Naive thymus-derived CD8-positive, alpha-beta T cell (primary cell): ENCODE measurements at places on chromosomes 6 and 20. TPM values are rescaled to one million over a fixed set of nuclear protein-coding genes. Genes with fewer than 3 reads are reported as not detected.

COL12A1 gene
- not detected for total RNA-seq

SLC22A1 gene
- 2.3 TPM for total RNA-seq

DNA sequence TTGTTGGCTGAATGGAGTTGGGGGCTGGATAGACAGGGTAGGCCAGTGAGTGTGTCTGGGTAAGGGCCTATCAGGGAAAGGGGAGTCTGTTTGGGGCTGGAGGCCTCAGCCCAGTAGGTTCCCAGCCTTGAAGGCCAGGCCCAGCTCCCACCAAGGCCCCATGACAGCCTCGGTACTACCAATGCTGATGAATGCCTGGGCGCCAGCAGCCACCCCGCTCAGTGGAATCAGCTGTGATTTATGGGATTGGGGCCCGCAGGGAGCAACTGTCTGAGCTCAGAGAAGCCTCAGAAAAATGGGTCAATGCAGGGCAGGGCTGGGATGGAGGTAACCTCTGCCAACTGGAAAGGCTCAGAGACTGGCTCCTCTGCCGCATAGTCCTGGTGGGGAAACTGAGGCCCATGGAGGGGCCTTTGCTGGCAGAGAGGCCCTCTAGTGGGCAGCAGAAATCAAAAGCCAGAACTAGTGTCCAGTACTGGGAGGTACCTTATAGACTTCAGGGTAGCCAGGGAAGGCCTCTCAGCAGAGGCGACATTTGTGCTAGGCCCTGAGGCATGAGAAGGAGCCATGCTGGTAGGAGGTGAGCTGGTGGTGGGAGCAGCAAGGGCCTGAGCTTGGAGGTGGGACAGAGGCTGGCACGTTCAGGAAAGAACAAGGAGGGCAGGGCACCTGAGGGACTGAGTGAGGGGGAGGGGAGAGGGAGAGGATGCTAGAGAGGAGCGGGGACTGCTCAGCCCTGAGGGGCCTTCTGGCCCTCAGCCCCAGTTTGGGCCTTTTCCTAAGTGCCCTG lies 36.4 kb downstream of the DLGAP4 start:
- H3K27ac ChIP-seq = no peak overlapping the region
- peaks cover 16% of the 10 kb centered on the region for H3K27me3 ChIP-seq
- no peak overlapping the region for H3K4me3 ChIP-seq
- DNase-seq = no peak

DNA sequence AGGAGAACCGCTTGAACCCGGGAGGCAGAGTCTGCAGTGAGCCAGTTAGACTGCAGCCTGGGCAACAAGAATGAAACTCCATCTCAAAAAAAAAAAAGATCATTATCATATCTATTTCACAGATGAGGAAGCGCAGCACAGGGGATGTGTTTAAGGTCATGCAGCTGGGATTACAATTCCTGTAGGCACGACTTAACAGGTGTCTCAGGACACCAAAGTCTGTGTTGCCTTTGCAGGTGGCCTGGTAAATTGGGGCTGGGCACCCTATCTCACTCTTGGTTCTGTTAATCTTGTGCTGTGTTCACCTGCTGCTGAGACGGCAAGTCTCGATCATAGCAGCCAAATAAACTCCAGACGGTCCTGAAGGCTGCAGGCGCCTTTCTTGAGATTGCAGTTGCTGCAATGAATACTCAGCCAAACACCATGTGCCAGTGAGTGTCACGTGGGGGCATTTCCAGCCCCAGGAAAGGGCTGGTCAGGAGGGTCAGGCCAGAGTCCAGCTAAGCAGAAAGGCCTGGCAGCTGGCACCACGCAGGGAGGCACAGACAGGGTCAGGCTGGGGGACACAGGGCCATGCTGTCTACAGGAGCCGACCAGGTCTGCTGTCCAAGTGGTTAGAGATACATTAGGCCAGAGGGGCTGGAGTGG lies 55.8 kb downstream of the FGD2 start:
- no peak overlapping the region for H3K27ac ChIP-seq
- H3K4me1 ChIP-seq = no peaks in the 10 kb centered on the region
- DNase-seq = no peak
- no peaks in the 10 kb centered on the region for H3K27me3 ChIP-seq

RNF182 gene
- total RNA-seq = not detected

- H3K4me3 ChIP-seq = no peak overlapping the region
- H3K36me3 ChIP-seq = no peaks in the 10 kb centered on the region
- no peak overlapping the region for H3K27ac ChIP-seq
- no peaks in the 10 kb centered on the region for H3K4me1 ChIP-seq
- peaks cover 2% of the 10 kb centered on the region for H3K27me3 ChIP-seq
- no peak for DNase-seq
These were observed 125.7 kb downstream of the CRYBG1 start for GRCh38 chr6:106486236-106486635.

IFT52 gene
- 18.6 TPM for total RNA-seq

DNA sequence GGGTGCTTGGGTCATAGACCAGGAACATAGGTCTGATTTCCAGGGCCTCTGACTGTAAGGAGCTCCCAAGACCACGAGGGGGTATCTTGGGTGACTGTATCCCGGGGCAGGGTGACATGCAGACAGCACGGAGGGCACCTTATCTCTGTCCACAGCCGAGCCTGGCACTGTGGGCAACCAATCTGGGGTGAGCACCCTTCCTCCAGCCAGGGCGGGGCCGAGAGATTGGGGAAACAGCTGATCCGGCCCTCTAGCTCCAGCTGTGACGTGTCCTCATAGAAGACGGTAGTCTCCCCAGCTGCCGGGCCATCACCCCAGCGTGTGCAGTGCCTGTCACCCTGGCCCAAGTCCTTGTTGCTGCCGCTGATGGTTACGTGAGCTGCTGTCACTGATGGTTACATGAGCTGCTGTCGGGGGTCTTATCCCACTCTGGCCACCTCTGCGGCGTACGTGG lies 139.6 kb upstream of the RNF24 start:
- H3K4me3 ChIP-seq = no peak overlapping the region
- no peaks in the 10 kb centered on the region for H3K36me3 ChIP-seq
- peaks cover 27% of the 10 kb centered on the region for H3K27me3 ChIP-seq
- no peak for DNase-seq
- peaks cover 6% of the 10 kb centered on the region for H3K4me1 ChIP-seq
- no peak overlapping the region for H3K27ac ChIP-seq

- no peaks in the 10 kb centered on the region for H3K36me3 ChIP-seq
- H3K27me3 ChIP-seq = peaks cover 23% of the 10 kb centered on the region
- no peak overlapping the region for H3K27ac ChIP-seq
- DNase-seq = no peak
- H3K4me1 ChIP-seq = no peaks in the 10 kb centered on the region
These were observed 91.0 kb downstream of the EYA2 start for GRCh38 chr20:46985671-46986070.

- H3K27ac ChIP-seq = no peak overlapping the region
- peaks cover 12% of the 10 kb centered on the region for H3K4me1 ChIP-seq
- peaks cover 78% of the 10 kb centered on the region for H3K36me3 ChIP-seq
These were observed 72.4 kb upstream of the SYNJ2 start for GRCh38 chr6:157909282-157909664.

ZNF311 gene
- 0.49 TPM for total RNA-seq

- no peak for DNase-seq
- H3K36me3 ChIP-seq = no peaks in the 10 kb centered on the region
- H3K27ac ChIP-seq = no peak overlapping the region
- H3K4me3 ChIP-seq = no peak overlapping the region
- H3K27me3 ChIP-seq = peaks cover 54% of the 10 kb centered on the region
These were observed 3.6 kb downstream of the BEND6 start for GRCh38 chr6:56958481-56958880.

ME1 gene
- total RNA-seq = 0.11 TPM

GRCh38 chr20:10171864-10172751 lies 46.5 kb upstream of the SNAP25 start:
- peaks cover 18% of the 10 kb centered on the region for H3K36me3 ChIP-seq
- H3K4me1 ChIP-seq = peaks cover 7% of the 10 kb centered on the region
- H3K27me3 ChIP-seq = peaks cover 56% of the 10 kb centered on the region

DNA sequence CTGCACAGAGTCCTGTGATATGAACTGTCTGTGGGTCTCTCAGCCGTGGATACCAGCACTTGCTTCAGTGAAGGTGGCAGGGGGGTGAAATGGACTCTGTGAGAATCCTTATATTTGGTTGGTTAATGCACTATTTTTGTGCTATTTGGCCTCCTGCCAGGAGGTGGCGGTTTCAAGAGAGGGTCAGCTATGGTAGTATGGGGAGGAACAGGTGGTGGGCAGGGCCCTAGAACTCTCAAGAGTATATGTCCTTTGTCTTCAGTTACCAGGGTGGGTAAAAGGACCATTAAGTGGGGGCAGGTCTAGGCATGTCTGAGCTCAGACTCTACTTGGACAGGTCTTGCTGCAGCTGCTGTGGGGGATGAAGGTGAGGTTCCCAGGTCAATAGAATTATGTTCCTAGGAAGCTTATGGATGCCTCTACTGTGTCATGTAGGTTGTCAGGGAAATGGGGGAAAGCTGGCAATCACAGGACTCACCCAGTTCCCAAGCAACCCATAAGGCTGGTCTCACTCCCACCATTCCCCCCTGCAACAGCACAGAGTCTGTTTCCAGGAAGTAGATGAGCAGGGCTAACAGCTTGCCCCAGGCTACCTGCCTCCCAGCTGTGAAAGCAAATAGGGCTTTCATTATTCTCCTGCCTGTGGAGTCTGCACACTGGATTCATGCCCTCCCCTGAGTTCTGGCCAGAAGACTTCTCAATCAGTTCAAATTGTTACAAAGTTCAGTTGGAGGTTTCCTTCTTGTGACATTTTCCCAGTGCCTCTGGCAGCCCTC lies 56.8 kb upstream of the PHIP start:
- DNase-seq = no peak
- peaks cover 19% of the 10 kb centered on the region for H3K27me3 ChIP-seq
- no peaks in the 10 kb centered on the region for H3K4me1 ChIP-seq
- no peak overlapping the region for H3K4me3 ChIP-seq
- no peaks in the 10 kb centered on the region for H3K36me3 ChIP-seq
- no peak overlapping the region for H3K27ac ChIP-seq

GRCh38 chr6:21371676-21372171 lies 221.8 kb upstream of the SOX4 start:
- no peak overlapping the region for H3K27ac ChIP-seq
- H3K4me1 ChIP-seq = no peaks in the 10 kb centered on the region
- H3K27me3 ChIP-seq = no peaks in the 10 kb centered on the region
- H3K36me3 ChIP-seq = no peaks in the 10 kb centered on the region
- no peak for DNase-seq

- DNase-seq = no peak
- no peaks in the 10 kb centered on the region for H3K4me1 ChIP-seq
- H3K4me3 ChIP-seq = no peak overlapping the region
- no peak overlapping the region for H3K27ac ChIP-seq
- H3K27me3 ChIP-seq = peaks cover 9% of the 10 kb centered on the region
These were observed 313.0 kb upstream of the CDYL start for GRCh38 chr6:4463236-4463635.

DNA sequence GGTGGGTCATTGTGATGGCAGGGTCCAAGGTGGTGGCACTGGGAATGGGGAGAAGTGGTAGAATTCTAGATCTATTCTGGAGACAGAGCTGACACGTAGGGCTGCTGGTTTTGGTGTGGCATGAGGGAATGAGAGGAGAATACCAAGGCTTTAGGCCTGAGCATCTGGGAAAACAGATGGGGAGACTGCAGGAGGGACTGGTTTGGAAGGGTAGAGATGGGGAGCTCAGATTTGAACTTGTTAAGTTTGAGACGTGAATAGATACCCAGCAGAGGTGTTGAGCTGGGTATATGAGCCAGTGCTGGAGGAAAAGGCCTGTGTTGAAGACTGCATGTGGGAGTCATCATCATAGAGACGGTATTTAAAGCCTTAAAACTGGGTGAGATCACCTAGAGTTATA lies 17.5 kb downstream of the TRMT6 start:
- H3K27me3 ChIP-seq = peaks cover 11% of the 10 kb centered on the region
- no peak overlapping the region for H3K27ac ChIP-seq
- no peaks in the 10 kb centered on the region for H3K36me3 ChIP-seq
- no peak for DNase-seq

DNA sequence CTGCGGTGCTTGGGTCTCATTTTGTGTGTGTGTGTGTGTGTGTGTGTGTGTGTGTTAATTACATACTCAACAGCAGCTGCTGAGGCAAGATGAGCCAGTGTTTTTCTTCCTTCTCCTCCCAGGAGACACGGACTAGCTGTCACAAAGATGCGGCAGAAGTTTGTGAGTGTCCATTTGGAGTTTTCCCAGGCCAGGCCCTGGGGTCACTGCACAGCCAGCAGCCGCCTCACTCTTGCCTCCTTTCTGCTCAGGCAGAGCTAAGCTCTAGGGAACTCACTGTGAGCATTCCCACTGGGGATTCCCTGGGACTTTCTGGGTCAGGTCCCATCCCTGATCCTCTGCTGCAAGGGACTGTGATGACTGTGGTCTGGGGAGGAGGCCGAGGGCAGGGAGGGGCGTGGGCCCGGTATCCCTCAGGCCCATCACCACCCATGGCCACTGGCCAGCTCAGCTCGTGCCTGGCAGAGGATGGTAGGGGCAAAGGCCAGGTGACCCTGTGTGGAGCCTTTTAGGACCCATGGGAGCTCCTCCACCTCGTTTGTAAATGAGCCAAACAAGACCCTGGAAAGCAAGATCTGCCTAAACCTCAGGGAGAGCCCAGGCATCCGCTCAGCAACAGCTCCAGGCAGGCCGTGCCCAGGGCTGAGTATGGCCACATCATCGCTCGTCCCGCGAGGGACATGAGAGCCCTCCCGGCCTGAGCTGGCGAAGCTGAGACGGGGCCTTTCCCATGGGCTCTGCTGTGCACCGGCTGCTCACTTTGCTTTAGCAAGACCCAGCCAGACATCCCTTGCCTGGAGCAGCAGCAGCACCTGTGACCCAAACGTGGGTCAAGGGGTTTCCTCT lies 102.0 kb downstream of the PSMB1 start:
- H3K36me3 ChIP-seq = no peaks in the 10 kb centered on the region
- H3K4me1 ChIP-seq = peaks cover 7% of the 10 kb centered on the region
- H3K27me3 ChIP-seq = no peaks in the 10 kb centered on the region
- H3K4me3 ChIP-seq = no peak overlapping the region

PAK5 gene
- not detected for total RNA-seq

TMC2 gene
- total RNA-seq = not detected

- no peak for DNase-seq
- H3K4me3 ChIP-seq = no peak overlapping the region
- peaks cover 8% of the 10 kb centered on the region for H3K4me1 ChIP-seq
- no peak overlapping the region for H3K27ac ChIP-seq
These were observed 31.8 kb upstream of the SLC35D3 start for GRCh38 chr6:136890194-136890839.

GRCh38 chr20:36314734-36315544 lies 8.8 kb downstream of the DLGAP4 start:
- no peaks in the 10 kb centered on the region for H3K36me3 ChIP-seq
- H3K27ac ChIP-seq = no peak overlapping the region
- peaks cover 45% of the 10 kb centered on the region for H3K27me3 ChIP-seq
- no peak overlapping the region for H3K4me3 ChIP-seq
- no peak for DNase-seq

ZSCAN31 gene
- 1.8 TPM for total RNA-seq

GRCh38 chr20:6954219-6954618 lies 186.7 kb downstream of the BMP2 start:
- H3K4me1 ChIP-seq = no peaks in the 10 kb centered on the region
- H3K27me3 ChIP-seq = no peaks in the 10 kb centered on the region
- no peak overlapping the region for H3K4me3 ChIP-seq
- H3K27ac ChIP-seq = no peak overlapping the region

- no peak for DNase-seq
- no peak overlapping the region for H3K27ac ChIP-seq
- H3K36me3 ChIP-seq = peaks cover 8% of the 10 kb centered on the region
- no peak overlapping the region for H3K4me3 ChIP-seq
- no peaks in the 10 kb centered on the region for H3K4me1 ChIP-seq
These were observed 146.9 kb downstream of the FOXC1 start for GRCh38 chr6:1756472-1757129.

SIRPB1 gene
- total RNA-seq = 14.8 TPM

CST4 gene
- total RNA-seq = not detected

EDN1 gene
- 0.47 TPM for total RNA-seq

LPA gene
- total RNA-seq = not detected

SNRNP48 gene
- 29.2 TPM for total RNA-seq

BPI gene
- not detected for total RNA-seq

TRIM31 gene
- not detected for total RNA-seq
